Hematopoietic multipotent progenitor cell treated with erythropoietin and hydrocortisone succinate and interleukin-3 and kit ligand, for 8 days (in vitro differentiated cells): ENCODE measurements at places on chromosomes 7 and 10.
A peak's percentile ranks its signal among the peaks of the same experiment; 100 is the strongest.

GRCh38 chr7:25965405-25966123, 186.4 kb upstream of the NFE2L3 start:
- no peak for DNase-seq

GRCh38 chr10:70858759-70859158, 29.6 kb downstream of the PCBD1 start:
- DNase-seq, result no peak

GRCh38 chr7:47379629-47380324, 202.1 kb downstream of the TNS3 start:
- no peak for DNase-seq

DNA sequence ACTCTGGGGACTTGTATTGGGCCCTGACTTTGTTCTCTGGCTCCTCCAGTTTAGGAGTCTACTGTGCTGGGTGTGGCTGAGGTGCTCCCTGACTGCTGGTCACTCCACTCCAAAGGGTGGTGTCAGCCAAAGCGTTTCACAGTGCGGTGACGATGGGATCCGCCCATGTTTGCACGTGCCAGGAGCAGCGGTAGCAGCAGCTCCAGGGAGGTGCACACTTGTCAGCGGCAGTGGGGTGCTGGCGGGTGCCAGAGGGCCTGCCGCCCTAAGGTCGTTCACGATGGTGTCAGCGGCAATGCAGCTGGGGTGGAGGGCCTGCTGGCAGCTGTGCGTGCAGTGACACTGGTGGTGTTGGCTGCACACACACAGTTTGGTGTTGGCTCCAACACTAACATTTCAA, 268.5 kb upstream of the AKR1E2 start:
- no peak for DNase-seq

- DNase-seq, result no peak
Observed at GRCh38 chr10:24390746-24391145, 181.8 kb downstream of the KIAA1217 start.

DNA sequence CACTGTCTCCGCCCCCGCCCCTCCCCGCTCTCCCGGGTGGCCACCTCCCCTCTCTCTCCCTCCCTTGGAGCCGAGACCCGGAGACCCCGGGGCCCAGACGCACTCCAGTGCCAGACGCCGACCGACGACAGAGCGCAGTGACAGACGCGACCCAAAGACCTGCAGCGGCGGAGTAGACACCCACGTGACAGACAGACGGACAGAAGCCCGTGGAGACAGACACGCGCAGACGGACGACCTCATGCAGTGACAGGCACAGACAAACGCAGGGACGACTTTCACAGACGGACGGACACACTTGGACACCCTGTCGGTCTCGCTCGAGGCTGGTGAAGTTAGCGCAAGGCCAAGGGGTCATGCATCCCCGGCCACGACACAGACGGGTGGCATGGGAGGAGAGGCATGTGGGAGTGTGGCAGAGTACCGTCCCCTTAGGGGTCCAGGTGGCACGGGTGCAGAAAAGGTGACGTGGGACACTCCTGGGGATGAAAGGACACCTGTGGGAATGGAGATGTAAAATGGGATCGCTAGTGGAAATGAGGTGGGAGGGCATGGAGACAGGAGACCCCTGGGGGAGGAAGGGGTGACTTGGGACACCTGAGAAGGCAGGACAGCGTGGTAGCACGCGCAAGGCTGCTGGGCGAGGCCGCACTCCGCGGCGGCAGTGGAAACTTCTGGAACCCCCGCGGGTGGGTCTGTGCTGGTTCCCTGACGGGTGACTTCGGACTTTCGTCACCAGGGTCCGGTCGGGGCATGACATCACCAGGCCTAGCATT, 456 bp upstream of the ACHE start:
- peak; percentile 73 for DNase-seq

GRCh38 chr10:74099836-74100235, 50.8 kb downstream of the AP3M1 start:
- DNase-seq, result no peak

- DNase-seq, result peak; percentile 6
Observed at GRCh38 chr10:13613519-13613918, 26.8 kb downstream of the PRPF18 start.

DNA sequence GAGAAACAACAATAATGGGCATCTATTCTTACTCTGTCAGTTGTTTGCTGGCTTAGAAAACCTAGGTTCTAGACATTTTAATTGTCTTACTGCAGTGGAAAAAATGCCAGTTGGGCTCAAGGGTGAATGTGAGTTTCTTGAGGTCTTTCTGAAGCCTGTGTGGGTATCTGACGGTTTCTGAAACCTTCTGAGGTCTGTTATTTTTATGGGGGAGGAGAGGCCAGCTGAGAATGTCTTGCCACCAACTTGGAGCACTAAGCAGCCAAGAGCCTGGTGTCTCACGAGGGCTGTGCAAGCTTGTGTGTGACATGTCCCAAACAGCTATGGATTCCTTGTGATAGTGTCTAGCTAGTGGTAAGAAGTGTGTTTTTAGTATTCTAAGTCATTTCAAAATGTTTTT, 24.2 kb upstream of the DDC start:
- DNase-seq, result no peak

- no peak for DNase-seq
Observed at GRCh38 chr10:103273041-103273441, 3.9 kb upstream of the INA start.

DNA sequence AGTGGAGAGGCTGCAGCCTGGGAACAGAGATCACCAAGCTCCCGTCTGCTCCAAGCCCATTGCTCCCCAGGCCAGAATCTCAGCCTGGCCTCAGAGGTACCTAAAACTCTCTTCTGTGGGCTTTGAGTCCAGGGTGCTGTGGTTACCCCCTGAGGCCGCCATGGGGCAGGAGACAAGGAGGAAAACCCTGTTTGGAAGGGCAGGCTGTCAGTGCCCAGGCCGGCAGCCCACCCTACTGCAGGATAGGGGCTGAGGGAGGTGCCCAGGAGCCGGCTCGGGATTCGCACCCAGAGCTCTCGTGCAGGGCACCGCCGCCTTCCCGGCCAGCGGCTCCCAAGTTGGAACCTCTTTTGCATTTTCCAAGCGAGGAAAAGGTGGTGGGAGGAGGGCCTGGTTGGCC, 24.5 kb downstream of the UNCX start:
- DNase-seq, result no peak

DNA sequence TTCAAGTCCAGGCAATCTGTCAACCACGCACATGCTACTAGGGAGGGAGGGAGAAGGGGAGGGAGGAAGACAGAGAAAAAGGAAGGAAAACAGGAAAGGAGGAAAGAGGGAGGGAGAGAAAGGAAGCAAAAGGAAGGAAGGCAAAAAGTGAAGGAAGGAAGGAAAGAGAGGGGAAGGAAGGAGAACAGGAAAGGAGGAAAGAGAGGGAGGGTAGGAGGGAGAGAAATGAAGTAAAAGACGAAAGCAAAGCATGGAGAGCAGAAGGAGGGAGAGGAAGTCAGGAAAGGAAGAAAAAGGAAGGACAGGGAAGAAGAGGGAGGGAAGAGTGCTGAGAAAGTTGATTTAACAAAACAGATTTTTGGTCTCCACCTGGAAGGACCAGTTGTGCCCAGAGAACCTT, 25.6 kb downstream of the KLF6 start:
- DNase-seq, result no peak

- DNase-seq, result no peak
Observed at GRCh38 chr10:24374134-24374915, 165.4 kb downstream of the KIAA1217 start.

DNA sequence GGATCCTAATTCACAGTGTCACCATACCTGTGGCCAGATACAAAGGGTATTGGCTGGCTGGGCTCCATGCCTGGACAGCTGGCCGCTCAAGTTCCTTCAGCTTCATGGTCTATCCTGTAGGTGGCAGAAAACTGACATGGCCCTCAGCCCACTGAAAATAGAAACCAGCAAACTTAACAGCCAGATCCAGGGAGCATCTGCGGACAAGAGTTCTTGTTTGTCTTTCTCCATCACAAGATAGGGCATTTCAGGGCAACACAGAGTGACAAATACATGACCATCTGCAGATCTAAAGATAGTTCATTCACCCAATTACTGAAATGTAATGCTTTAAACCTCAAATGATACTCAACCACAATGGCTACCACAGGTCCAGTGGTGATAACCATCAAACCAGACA, 2.8 kb downstream of the SEC31B start:
- no peak for DNase-seq

DNA sequence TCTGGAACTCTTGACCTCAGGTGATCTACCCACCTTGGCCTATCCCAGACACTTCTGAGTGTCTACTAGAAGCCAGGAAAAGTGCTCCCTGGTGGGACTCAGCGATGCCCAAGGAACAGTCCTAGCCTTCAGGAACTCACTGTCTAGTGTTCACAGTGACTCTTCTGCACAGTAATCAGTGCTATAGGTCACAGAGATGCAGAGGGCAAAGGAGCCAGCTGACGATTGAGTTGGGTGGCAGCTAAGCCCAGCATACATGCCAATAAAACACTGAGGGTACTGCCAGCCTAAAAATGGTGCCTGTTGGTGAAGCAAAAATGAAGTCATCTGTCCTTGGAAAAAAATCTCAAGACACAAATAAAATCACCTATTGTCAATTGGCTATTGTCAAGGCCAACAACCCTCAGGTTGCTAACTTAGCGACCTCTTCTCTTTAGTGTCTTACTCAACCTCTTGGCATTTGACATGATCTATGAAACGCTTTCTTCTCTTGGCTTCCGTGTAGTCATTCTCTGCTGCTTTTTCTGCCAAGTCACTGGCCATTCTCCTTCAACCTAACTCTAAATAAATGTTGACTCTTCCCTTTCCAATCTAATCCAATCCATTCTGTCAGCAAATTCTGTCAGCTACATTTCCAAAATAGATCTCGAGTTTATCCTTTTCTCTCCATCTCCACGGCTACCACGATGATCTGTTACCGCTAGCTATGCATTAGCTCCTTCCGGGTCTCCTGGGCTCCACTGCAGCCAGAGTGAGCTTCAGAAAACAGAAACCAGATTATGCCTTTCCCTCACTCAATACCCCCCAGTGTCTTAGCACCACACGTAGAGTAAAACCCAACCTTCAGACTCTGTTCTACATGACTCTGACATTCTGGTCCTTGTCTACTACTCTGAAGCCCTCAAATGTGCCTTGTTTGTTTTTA, 99.2 kb downstream of the ATXN7L1 start:
- DNase-seq, result no peak

DNA sequence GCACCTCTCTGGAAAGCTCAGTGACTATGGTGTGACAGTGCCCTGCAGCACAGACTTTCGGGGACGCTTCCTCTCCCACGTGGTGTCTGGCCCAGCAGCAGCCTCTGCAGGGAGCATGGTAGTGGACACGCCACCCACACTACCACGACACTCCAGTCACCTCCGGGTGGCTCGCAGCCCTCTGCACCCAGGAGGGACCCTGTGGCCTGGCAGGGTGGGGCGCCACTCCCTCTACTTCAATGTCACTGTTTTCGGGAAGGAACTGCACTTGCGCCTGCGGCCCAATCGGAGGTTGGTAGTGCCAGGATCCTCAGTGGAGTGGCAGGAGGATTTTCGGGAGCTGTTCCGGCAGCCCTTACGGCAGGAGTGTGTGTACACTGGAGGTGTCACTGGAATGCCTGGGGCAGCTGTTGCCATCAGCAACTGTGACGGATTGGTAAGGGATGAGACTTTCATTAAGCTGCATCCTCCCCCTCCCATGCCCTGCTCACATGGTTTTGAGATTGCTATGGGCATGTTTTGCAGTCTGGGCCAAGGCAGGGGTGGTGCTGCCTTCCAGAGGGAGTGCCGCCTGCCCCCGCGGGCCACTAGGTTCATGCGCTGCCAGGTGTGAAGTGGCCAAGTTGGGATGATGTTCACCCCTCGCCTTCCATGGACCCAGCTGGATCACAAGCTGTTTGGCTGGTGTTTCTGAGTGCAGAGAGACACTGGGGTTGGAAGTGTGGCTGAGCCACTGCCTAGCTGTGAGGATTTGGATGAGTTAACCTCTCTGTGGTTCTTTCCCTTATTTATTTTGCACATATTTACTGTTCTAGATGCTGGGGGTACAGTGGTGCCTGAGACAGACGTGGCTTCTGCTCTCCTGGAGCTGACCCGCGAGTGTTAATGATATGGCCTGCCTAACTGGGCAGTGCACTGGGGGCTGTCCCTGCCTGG, 2.5 kb downstream of the ADAMTS14 start:
- no peak for DNase-seq

GRCh38 chr7:151905353-151905752, 28.4 kb upstream of the PRKAG2 start:
- DNase-seq, result no peak

DNA sequence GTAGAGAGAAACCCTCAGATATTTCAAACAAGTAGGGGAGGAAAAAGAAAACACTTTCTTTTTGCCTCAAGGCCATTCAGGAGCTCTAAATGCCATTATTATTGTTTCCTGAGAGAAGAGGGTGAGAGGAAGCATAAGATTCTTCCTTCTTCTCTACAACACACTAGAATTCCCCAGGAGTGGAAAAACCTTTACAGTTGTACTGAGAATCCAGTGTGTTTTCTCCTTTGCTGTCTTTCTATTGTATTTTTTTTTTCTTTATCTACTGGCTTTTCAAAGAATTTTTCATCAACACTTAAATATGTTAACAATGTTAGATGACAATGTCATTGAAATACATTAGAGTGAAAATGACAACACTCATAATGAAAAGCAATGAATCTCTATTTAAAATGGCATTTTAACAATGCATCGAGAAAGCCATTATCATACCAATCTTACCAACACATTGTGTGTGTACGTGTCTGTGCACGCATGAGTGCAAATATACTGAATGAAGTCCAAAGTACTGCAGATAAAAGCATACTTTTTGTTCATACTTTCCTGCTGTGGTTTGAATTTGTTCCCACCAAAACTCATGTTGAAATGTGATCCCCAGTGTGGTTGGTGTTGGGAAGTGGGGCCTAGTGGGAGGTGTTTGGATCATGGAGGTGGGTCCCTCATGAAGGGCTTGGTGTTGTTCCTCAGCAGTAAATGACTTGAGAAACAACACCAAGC, 24.2 kb upstream of the MACC1 start:
- no peak for DNase-seq

DNA sequence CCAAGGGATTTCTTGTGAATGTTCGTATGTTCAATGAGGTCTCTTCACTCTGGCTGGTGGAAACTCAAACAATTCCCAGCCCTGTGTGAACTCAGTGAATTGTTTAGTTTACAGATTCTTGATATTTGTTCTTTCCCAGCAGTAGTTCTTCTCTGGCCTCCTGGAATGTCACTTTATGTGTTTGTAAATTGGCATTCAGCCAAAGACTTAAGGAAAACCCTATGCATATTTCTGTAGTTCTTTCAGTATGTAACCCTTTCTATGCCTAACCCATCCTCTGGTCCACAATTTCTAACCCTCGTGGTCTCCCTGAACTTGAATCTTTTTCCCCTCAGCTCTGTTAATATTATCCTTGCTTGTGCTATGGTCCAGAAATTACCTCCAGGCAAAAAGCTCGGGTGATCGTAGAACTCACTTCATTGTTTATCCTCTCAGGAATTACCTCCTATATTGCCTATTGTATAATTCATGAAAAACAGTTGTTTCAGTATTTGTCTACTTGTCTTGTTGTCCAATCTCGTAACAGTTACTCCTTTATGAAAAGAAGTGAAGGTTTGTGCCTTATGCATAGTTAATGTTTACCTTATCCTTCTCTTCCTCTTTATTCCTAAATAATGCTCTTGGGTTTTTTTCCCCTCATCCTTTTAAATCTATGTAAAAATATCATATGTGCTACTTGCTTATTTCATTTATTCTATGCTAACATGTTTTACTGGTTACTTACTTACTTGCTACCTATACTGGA, 23.7 kb upstream of the AGR3 start:
- DNase-seq, result no peak

- no peak for DNase-seq
Observed at GRCh38 chr7:136063326-136063666, 86.1 kb upstream of the MTPN start.

GRCh38 chr10:15037691-15038090, 6.1 kb upstream of the OLAH start:
- no peak for DNase-seq

GRCh38 chr7:150435390-150436073, 14.9 kb upstream of the GIMAP8 start:
- DNase-seq, result no peak
